ENCODE measurements at places on chromosomes 2 and 18. TPM values are rescaled to one million over a fixed set of nuclear protein-coding genes. Genes with fewer than 3 reads are reported as not detected.

- H3K4me3 ChIP-seq: no peak overlapping the region
- H3K27me3 ChIP-seq: no peaks in the 10 kb centered on the region
- no peaks in the 10 kb centered on the region for H3K36me3 ChIP-seq
- no peak for DNase-seq
- H3K27ac ChIP-seq: no peak overlapping the region
These were observed 58.4 kb upstream of the REL start for GRCh38 chr2:60822987-60823386.

DNA sequence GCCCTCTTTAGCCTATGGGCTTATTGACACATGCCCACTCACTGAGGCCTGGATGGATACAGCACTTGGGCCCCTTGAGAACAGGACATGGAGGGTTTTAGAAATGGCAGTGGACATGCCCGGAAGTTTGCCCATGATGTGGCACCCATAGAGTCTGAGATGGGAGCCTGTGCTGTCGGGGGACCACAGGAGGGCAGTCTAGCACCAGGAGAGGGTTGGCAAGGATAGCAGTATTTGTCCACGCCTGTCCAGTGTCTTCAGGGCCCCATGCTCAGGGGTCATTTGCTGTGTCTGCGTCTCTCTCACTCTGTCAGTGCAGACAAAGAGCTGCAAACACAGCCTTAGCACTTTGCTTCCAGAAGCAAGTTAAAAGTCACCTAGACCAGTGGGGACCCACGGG is 48.7 kb downstream of the IL1RL2 start:
- H3K36me3 ChIP-seq: no peaks in the 10 kb centered on the region
- H3K27me3 ChIP-seq: no peaks in the 10 kb centered on the region
- H3K4me3 ChIP-seq: no peak overlapping the region
- peaks cover 1% of the 10 kb centered on the region for H3K4me1 ChIP-seq

DNA sequence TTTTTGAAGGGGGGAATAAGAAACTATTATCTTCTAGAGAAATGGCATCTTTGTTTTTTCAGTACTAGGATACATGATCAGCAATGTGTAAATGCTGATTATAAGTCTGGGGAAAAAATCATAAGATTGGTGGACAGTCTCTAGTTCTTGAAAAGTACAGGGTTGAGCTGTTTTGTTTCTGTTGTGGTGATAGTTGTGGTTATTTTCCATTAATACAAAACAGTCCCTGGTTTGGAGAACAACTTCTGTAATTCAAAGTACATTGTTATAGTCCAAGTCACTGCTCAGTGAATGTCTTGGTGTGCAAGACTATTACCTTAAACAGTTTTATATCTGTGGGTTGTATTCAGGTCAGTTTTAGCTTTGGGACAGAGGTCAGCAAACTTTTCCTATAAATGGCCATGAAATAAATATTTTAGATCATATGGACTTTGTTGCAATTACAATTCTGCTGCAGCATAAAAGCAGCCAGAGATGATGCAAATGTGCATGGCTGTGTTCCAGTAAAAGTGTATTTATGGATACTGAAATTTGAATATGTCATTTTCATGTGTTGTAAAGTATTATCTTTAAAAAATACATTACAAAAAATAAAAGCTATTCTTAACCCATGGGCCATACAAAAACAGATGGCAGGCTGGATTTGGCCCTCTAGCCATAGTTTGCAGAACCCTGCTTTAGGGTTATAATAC is 111.0 kb downstream of the CERS6 start:
- peak; percentile 40 for DNase-seq
- H3K4me3 ChIP-seq: no peak overlapping the region
- H3K27ac ChIP-seq: peak overlapping the region; percentile 72
- H3K4me1 ChIP-seq: no peaks in the 10 kb centered on the region
- peaks cover 6% of the 10 kb centered on the region for H3K36me3 ChIP-seq

DNA sequence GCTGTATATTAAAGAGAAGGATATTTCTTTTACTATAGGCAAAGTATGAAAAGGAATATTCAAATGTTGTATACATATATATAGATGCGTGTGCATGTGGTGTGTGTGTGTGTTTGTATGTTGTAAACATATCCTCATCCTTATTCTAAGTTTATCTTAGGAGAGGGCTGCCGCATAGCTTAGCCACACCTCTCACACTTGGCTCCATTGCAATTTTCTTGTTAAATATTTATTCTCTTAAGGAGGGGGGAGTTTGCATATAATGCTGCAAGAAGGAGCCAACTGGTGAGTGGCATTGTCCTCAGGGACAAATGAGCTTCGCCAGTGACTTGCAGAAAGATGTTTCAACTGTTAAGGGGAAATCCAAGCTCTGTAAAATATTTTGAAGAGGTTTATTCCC is 360.1 kb upstream of the RND3 start:
- H3K4me1 ChIP-seq: no peaks in the 10 kb centered on the region
- no peaks in the 10 kb centered on the region for H3K36me3 ChIP-seq
- no peaks in the 10 kb centered on the region for H3K27me3 ChIP-seq
- DNase-seq: no peak

- no peaks in the 10 kb centered on the region for H3K36me3 ChIP-seq
- H3K4me1 ChIP-seq: no peaks in the 10 kb centered on the region
- no peak overlapping the region for H3K4me3 ChIP-seq
- no peaks in the 10 kb centered on the region for H3K27me3 ChIP-seq
These were observed 260.4 kb upstream of the SIX3 start for GRCh38 chr2:44680983-44681531.

DNA sequence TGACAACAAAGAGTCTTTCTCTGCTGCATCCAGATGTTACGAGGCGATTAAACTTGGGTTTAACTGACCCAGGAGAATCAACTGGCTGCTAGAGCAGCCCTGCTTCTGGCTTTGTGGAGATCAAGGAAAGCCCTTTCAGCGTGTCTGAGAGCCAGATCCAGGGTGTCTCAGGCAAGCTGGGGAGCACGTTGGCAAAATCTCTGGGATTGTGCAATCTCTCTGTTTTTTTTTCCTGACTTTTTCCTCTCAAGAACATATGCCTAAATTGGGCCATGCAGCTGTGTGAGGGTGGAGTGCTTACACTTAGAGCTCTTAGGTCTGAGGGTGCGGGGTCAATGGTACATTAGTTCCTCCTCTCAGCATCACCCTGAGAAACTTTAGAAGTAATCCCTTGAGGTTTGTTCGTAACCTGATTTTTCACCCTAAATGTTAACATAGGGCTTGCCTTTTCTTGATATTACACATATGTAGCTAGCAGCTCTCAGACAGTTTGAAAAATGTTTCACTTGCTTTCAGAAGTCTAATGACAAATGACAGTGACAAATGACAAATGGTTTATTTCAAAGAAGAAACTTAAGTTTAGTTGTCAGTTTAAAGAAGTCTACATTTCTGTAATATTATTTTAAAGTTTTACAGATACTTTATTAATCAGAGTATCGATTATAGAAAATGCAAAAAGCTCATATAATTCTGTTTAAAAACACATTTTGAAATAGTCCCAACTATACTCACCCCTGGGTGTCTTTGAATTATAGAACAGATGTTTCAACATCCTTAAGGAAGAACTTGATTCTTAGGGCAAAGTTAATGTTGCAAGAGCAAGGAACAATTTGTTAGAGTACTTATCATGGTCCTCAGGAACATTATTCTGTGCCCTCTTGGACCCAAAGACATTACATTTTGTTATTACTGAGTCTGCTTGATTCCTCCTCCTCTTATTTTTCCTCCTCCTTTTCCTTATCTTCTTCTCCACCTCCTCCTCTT is 38.4 kb upstream of the ZSWIM2 start:
- no peaks in the 10 kb centered on the region for H3K36me3 ChIP-seq
- H3K4me3 ChIP-seq: no peak overlapping the region
- H3K4me1 ChIP-seq: no peaks in the 10 kb centered on the region
- no peaks in the 10 kb centered on the region for H3K27me3 ChIP-seq

LINC00305 gene
- not detected for total RNA-seq

DNA sequence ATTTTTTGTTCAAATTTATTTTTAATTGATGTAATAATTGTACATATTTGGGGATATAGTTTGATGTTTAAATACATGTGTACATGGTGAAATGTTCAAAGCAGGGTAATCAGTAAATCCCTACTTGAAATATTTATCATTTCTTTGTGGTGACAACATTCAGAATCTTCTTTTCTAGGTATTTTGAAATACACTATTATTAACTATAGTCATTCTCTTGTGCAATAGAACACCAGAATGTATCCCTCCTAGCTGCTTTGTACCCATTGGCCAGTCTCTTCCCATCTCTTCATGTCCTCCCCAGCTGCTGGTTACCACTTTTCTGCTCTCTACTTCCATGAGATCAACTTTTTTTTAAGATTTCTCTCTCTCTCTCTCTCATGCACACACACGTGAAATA is 126.5 kb downstream of the ZNF407 start:
- no peaks in the 10 kb centered on the region for H3K27me3 ChIP-seq
- no peaks in the 10 kb centered on the region for H3K4me1 ChIP-seq
- no peak overlapping the region for H3K4me3 ChIP-seq
- DNase-seq: no peak
- H3K36me3 ChIP-seq: no peaks in the 10 kb centered on the region

- H3K27me3 ChIP-seq: no peaks in the 10 kb centered on the region
- H3K36me3 ChIP-seq: no peaks in the 10 kb centered on the region
- H3K27ac ChIP-seq: peak overlapping the region; percentile 66
- H3K4me1 ChIP-seq: peaks cover 13% of the 10 kb centered on the region
- no peak overlapping the region for H3K4me3 ChIP-seq
- DNase-seq: peak; percentile 52
These were observed 166.6 kb upstream of the TANK start for GRCh38 chr2:160993654-160994061.

DNA sequence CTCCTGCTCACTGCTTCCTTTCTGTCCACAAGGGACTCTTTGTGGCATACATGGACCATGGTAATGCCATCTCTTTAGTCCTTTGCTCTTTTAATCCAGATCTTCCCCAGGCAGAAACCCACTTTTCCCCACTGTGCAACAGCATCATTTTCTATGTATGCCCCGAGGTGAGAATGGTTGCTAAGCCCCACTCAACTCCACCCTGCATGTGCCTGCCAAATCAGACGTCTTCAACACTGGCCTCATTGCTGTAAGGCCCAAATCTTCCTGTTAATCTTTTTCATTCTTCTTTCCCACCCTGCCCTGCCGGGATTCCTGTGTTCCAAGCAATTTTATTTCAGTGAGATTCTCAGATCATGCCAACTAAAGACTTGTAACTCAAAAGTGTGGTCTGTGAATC is 328.4 kb downstream of the PAX3 start:
- H3K27me3 ChIP-seq: no peaks in the 10 kb centered on the region
- no peaks in the 10 kb centered on the region for H3K4me1 ChIP-seq
- H3K27ac ChIP-seq: no peak overlapping the region
- H3K4me3 ChIP-seq: no peak overlapping the region

GRCh38 chr2:86772611-86773010 is 18.1 kb downstream of the CD8A start:
- no peak overlapping the region for H3K4me3 ChIP-seq
- DNase-seq: no peak
- H3K27me3 ChIP-seq: no peaks in the 10 kb centered on the region
- H3K4me1 ChIP-seq: no peaks in the 10 kb centered on the region
- peaks cover 91% of the 10 kb centered on the region for H3K36me3 ChIP-seq
- no peak overlapping the region for H3K27ac ChIP-seq

- peaks cover 6% of the 10 kb centered on the region for H3K4me1 ChIP-seq
- H3K27ac ChIP-seq: no peak overlapping the region
- H3K27me3 ChIP-seq: no peaks in the 10 kb centered on the region
- H3K4me3 ChIP-seq: no peak overlapping the region
These were observed 129.5 kb downstream of the FAM124B start for GRCh38 chr2:224272237-224272910.

GRCh38 chr18:10085416-10085815 is 171.6 kb downstream of the VAPA start:
- DNase-seq: no peak
- no peaks in the 10 kb centered on the region for H3K36me3 ChIP-seq
- no peak overlapping the region for H3K4me3 ChIP-seq

DNA sequence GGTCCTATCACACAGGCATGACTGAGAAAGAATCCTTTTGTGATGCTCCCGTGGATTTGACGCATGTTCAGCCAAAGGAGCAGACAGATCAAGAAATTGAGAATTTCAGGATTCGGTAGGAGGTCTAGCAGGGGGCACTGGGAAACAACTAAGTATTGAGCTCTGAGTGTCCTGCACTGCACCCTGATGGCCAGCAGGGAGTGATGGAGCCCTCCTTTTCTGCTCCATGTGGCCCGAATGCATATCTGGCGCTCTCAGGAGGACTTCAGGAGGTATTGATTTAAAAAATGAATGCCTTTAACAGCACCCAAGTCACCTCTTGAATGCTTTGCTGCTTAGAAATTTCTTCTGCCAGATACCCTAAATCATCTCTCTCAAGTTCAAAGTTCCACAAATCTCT is 58.0 kb downstream of the ZNF519 start:
- no peaks in the 10 kb centered on the region for H3K4me1 ChIP-seq
- no peaks in the 10 kb centered on the region for H3K27me3 ChIP-seq
- H3K36me3 ChIP-seq: peaks cover 15% of the 10 kb centered on the region

DNA sequence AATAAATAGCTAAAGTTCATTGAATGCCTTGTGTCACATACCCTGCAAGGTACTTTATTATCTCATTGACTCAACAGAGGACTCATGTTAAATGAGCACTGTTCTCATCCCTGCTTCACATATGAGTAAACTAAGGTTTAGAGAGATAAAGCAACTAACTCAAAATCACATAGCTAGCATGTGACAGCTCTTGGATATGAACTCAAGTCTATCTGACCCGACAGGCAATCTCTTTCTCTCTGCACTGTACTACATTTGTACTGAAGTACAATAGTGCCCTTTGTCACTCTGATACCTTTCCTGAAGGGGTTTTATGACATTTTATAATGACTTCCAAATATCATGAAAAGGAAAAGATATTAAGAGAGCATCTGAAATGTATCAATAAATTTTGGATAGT is 297.5 kb upstream of the UBE2E3 start:
- no peak overlapping the region for H3K27ac ChIP-seq
- no peak for DNase-seq
- H3K4me1 ChIP-seq: no peaks in the 10 kb centered on the region

- H3K27ac ChIP-seq: no peak overlapping the region
- H3K27me3 ChIP-seq: no peaks in the 10 kb centered on the region
- H3K36me3 ChIP-seq: no peaks in the 10 kb centered on the region
- peak; percentile 15 for DNase-seq
These were observed 65.3 kb upstream of the SMAD7 start for GRCh38 chr18:49015886-49016647.

- H3K27me3 ChIP-seq: no peaks in the 10 kb centered on the region
- peaks cover under 1% of the 10 kb centered on the region for H3K4me1 ChIP-seq
- no peak overlapping the region for H3K4me3 ChIP-seq
- no peaks in the 10 kb centered on the region for H3K36me3 ChIP-seq
- DNase-seq: no peak
These were observed 46.6 kb downstream of the CDK15 start for GRCh38 chr2:201852878-201853415.

DGUOK gene
- 1.7 TPM for total RNA-seq

KCNK3 gene
- 22.8 TPM for total RNA-seq

- peaks cover 65% of the 10 kb centered on the region for H3K4me1 ChIP-seq
- no peaks in the 10 kb centered on the region for H3K27me3 ChIP-seq
- no peak overlapping the region for H3K4me3 ChIP-seq
These were observed 27.6 kb downstream of the SLC40A1 start for GRCh38 chr2:189552991-189553404.

- H3K27ac ChIP-seq: no peak overlapping the region
- DNase-seq: no peak
- no peaks in the 10 kb centered on the region for H3K27me3 ChIP-seq
- H3K36me3 ChIP-seq: peaks cover 97% of the 10 kb centered on the region
- H3K4me1 ChIP-seq: no peaks in the 10 kb centered on the region
These were observed 38.0 kb downstream of the SIGLEC15 start for GRCh38 chr18:45863469-45863868.

ORC2 gene
- 22.9 TPM for total RNA-seq

MCFD2 gene
- 63.0 TPM for total RNA-seq

GRCh38 chr2:175234153-175234552 is 52.6 kb upstream of the ATP5MC3 start:
- no peaks in the 10 kb centered on the region for H3K4me1 ChIP-seq
- H3K4me3 ChIP-seq: no peak overlapping the region
- no peak for DNase-seq
- no peaks in the 10 kb centered on the region for H3K27me3 ChIP-seq
- no peak overlapping the region for H3K27ac ChIP-seq

- no peaks in the 10 kb centered on the region for H3K27me3 ChIP-seq
- no peak for DNase-seq
- no peaks in the 10 kb centered on the region for H3K36me3 ChIP-seq
These were observed 852.4 kb upstream of the ACVR2A start for GRCh38 chr2:146992466-146992865.

Data from stomach (tissue), 19 donors.